Esophagus mucosa (tissue), 1 donor: ENCODE measurements at places on chromosomes 13 and 19. TPM values are rescaled to one million over a fixed set of nuclear protein-coding genes. Genes with fewer than 3 reads are reported as not detected.

- ATAC-seq: no peak
These were observed 987.0 kb downstream of the DIAPH3 start for GRCh38 chr13:59176775-59177174.

GRCh38 chr13:64078025-64078424 lies 2662.4 kb upstream of the PCDH20 start:
- ATAC-seq: no peak

- ATAC-seq: no peak
These were observed 2.8 kb upstream of the CEACAM5 start for GRCh38 chr19:41705393-41706174.

DNA sequence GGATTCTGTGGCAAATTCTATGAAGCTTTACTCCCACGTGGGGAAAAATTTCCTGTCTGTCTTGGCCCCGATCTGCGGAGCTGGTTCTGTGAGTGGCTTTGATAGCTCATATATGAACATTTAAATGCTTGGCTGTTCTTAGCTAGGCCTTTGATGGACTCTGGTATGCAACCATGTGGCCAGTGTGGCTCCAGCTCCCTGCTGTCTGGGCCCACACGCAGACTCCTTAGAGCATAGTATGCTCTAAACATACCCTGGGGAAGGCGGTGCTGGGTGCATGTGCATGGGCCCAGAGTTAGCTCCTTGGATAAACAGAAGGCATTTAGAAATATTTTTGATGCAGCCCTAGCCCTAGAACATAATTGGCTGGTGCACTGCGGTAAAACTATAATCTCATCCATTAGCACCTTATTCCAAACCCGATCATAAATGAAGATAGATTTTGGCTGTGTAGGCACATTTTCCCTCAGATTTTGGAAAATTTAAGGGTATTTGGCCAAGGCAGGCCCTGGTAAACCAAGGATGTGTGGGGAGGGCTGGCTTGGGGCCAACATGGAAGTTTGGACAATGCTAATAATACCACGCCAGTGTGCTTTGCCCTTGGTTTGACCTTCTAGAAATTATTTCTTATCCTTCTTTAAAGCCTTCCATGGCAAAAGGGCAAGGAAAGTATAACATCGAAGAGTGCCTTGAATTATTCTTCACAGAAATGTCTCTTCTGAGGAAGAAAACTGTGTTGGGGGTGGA lies 153.5 kb downstream of the LMO7 start:
- ATAC-seq: no peak

The SPATA13 gene
- 2.2 TPM for total RNA-seq

DNA sequence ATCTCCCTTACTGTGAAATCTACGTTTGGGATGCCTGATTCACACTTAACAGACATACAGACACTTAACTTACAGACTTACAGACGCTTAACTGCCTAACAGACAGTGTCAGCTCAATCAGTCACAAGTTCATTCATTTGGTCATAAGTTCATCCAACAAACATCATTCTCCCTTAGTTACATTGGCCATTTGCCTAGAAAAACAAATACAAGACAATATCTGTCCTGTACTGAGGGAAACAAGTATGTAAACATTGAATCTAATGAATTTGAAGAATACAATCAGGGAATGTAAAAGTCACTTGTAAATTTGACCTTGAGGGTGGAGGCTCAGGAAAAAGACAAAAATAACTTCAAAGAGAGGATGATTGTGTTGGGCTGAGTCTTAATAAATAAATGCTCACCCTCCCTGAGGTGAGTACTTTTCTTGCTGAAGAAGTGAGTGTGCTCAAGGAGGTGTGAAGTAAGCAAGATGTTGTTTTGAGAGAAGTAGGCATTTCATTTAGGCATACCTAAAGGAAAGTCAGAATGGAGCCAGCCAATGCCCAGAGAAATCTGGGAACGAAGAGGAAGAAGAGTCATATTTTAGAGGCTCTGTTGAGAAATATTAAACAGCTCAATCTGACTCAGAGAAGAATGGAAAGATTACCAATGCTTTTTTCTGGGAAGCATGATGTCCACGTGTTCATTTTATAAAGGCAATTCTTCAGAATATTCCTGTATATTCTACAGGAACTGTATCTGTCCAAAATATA lies 958.4 kb upstream of the SLC10A2 start:
- ATAC-seq: no peak

GRCh38 chr13:65999411-65999810 lies 1230.7 kb downstream of the PCDH9 start:
- ATAC-seq: no peak

DNA sequence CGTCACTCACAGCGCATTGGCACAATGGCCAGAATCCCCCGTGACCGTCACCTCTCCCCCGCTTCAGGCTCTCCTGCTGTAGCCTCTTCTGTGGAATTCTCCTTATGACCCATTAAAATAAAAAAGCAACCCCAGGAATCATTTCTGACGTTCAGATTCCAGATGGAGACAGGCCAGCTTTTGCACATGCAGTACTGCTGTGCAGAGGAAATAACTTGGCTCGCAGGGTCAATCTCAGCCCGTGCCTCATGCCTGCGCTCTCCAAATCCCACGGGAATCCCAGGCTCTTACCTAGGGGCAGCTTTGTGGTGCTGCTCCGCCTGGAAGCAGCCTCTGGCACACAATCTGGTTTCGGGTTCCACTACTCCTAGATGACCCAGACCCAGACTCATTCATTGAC lies 32.7 kb upstream of the SOX1 start:
- no peak for ATAC-seq
